HS-27A (cell line): ENCODE measurements at places on chromosomes 7 and 10.

DNA sequence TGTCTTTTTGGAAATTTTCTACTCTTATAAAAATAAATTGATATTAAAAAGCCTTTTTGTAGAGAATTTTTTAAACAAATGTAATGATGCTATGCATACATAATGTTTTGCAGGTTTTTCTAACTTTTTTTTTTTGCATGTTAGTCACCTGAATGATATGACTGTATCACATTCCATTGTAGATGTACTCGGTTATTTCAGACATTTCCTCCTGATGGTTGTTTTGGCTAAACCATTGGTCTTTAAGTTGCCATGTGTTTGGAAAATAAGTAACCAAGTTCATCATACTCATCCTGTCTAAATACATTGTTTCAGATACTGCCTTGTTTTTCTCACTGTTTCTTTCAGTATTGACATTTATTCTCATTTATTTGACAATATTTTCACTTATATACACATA, 25.8 kb downstream of the NHLRC2 start:
- DNase-seq, result no peak

DNA sequence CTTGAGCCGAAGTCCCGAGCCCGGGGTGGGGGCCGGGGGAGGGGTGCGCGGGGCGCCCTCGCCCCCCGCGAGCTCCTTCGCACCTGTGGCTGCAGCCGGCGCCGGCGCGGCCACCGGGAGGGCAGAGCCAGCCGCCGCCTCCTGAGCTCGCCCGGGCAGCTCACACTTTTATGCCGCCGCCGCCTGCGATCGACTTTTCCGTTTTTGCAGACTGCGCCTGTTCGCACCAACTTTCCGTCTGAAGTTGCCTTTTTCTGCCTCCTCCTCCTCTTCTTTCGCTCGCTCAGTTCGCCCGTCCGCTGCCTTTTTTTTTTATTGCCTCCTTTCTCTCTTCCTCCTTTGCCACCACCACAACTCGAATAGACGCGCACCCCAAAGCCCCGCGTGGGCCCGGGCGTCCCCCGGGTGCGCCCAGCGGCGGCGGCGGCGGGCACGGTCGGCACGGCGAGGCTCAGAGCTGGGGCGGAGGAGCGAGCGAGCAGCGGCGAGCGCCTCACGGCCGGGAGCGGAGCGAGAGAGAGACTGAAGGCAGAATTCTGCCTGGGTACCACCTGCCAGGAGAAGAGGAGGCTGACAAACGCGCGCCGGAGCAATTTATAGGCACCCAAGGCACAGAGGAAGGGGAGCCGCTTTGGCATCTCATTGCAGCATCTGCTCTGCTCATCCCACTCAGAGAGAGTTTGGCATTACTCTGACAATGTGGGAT, at the start of gene C1QL3:
TSS of gene C1QL3 (minus strand) at position 569 of the 706 bp plus-strand sequence. CDS start 814 bp downstream, outside the sequence.
- no peak for DNase-seq

GRCh38 chr10:15857107-15857575, 3.2 kb downstream of the MINDY3 start:
- no peak for DNase-seq

DNA sequence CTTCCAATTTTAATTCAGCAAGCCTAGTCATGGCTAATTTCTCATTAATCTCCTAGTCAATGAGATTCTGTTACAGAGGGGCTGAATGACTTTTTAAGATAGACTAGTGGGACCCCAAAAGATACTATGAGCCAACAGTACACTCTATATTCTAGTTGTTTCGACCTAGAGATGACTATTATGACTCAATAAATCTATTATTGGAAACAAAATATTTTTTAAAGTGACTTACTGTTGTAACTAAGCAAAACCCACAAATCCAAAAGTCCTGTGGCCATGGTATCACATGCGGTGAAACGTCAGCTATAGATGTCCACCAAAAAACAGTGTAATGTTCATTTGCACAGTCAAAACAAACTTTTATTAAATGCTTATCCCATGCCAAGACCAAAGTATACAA, 95.3 kb upstream of the ADO start:
- DNase-seq, result no peak

DNA sequence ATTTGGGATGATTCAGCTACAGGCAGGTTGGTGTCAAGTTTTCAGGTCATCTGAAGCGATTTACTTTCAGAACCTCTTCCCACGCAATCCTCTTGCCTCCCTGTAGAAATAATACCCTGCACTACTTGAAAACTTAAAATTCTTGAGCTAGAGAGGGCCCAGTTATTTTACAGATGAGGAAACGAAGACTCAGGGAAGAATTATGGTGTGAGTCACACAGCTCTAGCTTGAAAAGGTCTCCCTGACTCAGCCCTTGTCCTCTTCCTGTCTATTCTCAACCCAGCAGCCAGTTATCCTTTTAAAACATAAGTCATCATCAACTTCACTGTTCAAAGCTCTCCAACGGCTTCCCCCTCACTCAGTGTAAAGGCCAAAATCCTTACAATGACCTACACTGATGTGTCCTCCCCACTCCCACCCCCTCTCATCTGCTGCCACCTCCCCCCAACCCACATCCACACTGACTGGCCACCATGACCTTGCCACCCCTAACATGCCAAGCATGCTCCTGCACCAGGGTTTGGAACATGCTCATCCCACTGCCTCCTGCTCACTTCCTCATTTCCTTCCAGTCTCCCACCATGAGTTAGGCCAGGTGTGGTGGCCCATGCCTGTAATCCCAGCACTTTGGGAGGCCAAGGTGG, 3.4 kb downstream of the DNMBP start:
- DNase-seq, result peak; percentile 79

GRCh38 chr7:30815388-30815854, 44.2 kb downstream of the MINDY4 start:
- no peak for DNase-seq

DNA sequence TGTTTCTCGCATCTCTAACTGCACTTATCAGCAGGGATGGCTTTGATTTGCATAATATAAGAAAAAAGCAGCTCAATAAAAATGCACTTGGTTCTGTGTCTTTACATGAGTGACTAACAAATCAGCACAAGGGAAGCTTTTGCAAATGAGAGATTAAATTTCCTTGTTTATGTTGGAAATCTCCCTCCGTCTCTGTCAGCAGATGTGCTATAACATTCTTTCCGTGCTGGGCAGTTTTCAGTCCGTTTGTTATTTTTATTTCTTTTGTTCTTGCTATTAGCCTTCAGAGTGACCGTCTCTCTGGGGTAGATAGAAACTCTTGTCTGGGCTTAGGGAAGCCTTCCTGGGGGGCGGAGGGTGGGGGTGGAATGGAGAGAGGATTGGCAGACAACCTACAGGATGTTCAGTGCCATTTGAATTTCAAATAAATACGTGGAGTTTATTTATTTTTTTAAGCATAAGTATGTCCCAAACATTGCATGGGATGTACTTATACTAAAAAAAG, 96.0 kb downstream of the GATA3 start:
- DNase-seq, result no peak

GRCh38 chr10:17240616-17241015, 12.6 kb downstream of the VIM start:
- DNase-seq, result no peak

GRCh38 chr7:11207565-11207964, 233.9 kb downstream of the PHF14 start:
- DNase-seq, result no peak

- DNase-seq, result no peak
These were observed 32.6 kb upstream of the AP5Z1 start for GRCh38 chr7:4742852-4743251.

DNA sequence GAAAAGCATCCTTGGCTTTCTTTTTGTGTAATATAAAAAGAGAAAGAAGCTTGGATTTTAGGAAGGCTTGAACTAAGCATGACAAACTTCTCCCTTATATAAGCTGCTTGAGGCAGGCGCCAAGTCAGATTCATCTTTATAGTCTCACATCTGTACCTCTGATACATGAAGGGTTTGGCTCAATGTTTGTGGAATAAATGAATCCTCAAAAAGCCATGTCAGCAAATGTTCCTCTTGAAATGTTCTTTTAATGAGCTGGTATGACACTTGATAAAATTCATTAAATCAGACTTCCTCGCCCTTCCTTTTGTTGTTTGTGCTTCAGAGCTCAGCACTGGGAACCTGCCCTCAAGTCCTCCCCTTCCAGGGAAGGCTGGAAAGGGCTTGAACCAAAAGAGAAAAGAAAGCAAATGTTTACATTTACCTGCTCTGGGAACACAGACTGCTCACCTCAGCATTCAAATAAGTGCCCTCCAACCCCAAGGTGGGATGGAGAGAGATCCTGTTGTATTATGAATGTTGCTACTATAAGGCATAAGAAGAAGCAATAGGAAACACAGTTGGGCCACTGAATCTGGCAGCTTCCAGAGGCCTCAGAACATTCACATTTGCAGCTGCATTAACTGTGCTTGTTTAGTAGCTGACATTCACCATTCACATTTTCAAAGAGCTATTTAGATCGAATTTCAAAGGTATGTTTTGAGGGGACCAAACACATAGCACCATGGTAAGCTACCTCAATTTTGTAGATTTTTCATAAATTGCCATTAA, 212.6 kb downstream of the CACNA2D1 start:
- DNase-seq, result no peak

DNA sequence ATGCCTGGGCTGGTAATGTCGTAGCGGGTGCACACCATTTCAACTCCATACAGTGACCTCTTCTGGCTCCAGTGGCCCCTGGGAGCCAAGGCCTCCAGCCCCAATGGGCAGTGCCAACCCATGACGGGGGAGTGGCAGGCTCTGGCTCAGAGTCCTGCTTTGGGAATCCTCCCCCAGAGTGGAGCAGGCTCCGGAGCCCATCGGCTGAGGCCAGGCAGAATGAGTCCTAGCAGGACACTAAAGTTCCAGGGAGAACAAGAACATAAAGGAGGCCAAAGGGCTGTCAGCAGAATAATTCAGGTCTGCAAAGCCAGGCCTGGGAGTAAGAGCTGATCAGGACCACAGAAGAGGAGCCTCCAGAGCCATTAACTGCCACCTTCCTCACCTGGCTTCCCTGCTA, 33.3 kb downstream of the LBX1 start:
- no peak for DNase-seq

- no peak for DNase-seq
These were observed 24.5 kb upstream of the MSRB2 start for GRCh38 chr10:23070913-23071218.

- no peak for DNase-seq
These were observed 278.5 kb upstream of the NPY start for GRCh38 chr7:24005517-24005916.

DNA sequence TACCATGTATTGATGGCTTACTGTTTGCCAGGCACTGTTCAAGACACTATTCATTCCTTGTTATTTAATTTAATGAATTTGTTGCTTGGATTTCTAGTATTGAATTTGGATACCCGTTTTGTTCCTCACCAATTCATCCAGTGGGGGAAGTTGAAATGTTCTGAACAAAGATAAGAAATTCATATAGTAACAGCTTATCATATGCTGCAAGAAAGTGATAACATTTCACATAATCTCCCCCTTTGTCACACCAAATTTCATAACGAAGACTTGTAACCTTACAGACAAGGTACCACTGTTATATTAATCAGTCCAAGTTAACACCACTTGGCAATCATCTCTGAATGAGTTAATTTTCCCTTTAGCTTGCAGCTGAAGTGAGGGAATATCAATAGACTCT, 42.1 kb downstream of the SCIN start:
- DNase-seq, result no peak

DNA sequence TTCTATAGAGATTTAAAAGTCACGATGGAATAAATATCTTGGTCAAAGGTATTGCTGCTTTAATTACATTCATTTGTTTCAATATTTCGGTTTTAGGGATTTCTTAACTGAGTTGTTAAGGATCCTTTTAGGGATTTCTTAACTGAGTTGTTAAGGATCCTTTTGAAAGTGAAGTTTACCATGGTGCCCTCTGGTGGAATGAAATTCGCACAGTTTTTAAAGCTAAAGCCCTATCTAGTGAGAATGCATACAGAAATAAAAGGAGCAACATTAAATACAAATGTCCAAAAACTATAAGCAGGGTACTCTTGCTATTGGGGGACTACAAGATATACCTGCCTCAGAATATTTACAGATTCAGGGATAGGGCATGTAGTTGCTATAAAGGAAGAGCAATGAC, 193.7 kb downstream of the RNLS start:
- no peak for DNase-seq

- no peak for DNase-seq
These were observed 21.8 kb upstream of the SDK1 start for GRCh38 chr7:3279147-3279818.

- DNase-seq, result no peak
These were observed 260.0 kb downstream of the GRID1 start for GRCh38 chr10:86106616-86107015.

GRCh38 chr10:12795315-12796110, 206.0 kb downstream of the CCDC3 start:
- no peak for DNase-seq

- no peak for DNase-seq
These were observed 886.4 kb upstream of the LRRN3 start for GRCh38 chr7:110204527-110204926.

- DNase-seq, result no peak
These were observed 2.4 kb upstream of the EBF3 start for GRCh38 chr10:129966370-129966888.

DNA sequence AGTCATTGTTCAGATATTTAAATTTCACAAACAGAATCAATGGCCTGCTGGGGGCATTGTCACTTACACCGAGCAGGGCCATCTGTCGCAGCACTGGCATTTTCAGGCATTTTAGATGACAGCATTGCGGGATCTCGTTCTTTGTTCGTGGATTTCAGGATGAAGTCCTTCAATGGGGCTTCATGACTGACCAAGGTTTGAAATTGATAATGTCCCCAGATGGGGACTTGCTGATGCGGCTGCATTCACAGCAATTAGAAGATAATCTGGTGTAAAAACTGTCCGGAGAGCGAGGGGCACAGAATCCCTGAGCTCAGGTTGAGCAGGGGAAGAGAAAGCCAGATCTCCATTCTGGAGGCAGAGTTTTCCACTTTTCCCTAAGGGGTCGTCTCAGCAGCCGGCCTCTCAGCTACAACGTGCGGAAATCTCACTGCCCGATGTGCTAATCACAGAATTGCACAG, 1.9 kb upstream of the C7orf33 start:
- DNase-seq, result no peak

GRCh38 chr7:123230603-123231002, 30.8 kb upstream of the SLC13A1 start:
- DNase-seq, result no peak

- no peak for DNase-seq
These were observed 7.2 kb downstream of the DEPP1 start for GRCh38 chr10:44971434-44971833.

GRCh38 chr10:114347791-114348190, 56.5 kb downstream of the AFAP1L2 start:
- DNase-seq, result no peak

DNA sequence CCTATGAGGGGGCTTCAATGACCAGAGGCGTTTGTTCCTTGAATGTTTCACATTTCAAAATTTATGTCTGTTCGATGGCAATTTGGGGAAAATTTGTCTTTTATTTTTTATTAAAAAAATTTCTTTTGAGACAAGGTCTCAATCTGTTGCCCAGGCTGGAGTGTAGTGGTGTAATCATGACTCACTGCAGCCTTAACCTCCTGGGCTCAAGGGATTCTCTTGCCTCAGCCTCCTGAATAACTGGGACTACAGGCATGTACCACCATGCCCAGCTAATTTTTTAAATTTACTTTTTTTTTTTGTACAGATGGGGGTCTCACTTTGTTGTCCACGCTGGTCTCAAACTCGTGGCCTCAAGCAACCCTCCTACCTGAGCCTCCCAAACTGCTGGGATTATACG, 39.7 kb downstream of the OTUD1 start:
- no peak for DNase-seq

GRCh38 chr10:89540420-89540949, 5.1 kb upstream of the SLC16A12 start:
- no peak for DNase-seq
